ENCODE measurements at places on chromosomes 7 and 10.

GRCh38 chr10:96138102-96138501 lies 8.0 kb downstream of the ZNF518A start:
- no peak for DNase-seq

DNA sequence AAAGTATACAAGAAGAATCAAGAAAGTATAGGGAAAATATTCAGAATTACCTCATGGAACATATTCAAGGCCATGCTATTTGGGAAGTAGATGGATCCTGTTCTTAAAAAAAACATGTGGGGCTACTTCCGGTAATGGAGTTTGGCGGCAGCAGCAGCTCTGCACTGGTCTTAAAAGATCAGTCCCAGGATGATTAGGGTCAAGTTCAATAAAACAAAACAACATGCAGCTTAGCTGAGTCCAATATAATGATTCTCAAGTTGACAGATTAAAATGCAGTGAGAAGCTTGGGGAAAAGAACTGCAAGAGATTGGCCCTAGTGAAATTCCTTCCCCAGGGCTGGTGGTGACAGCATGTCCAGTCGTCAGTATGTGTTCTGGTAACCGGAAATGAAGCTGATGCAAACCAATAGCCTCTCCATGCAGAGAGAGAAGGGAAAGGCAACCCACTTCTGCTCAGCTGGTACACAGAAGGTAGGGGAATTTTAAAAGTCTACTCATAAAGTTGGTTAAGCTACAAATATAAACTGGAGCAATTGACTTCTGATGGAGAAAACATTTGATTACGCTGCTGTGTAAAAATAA lies 305.1 kb upstream of the IMMP2L start:
- no peak for DNase-seq

GRCh38 chr10:17387861-17388503 lies 66.4 kb downstream of the ST8SIA6 start:
- DNase-seq = peak; percentile 95

DNA sequence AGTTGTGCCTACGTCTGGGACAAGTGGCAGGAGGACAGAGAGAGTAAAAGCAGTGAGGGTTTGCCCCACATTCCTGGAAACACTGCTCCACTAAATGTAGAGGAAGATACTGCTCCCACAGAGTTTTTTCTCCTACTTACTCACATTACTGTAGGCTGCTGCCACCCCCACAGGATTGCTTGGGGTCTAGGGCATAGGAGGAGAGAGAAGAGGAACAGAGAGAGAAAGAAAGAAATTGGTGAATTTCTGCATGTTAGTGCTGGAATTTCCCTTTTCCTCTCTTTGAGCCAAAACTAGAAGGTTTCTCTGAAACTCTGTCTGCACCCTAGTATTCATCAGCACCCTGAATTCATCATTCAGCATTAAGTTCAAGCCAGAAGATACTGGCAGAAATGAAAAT lies 397.9 kb downstream of the INHBA start:
- no peak for DNase-seq

DNA sequence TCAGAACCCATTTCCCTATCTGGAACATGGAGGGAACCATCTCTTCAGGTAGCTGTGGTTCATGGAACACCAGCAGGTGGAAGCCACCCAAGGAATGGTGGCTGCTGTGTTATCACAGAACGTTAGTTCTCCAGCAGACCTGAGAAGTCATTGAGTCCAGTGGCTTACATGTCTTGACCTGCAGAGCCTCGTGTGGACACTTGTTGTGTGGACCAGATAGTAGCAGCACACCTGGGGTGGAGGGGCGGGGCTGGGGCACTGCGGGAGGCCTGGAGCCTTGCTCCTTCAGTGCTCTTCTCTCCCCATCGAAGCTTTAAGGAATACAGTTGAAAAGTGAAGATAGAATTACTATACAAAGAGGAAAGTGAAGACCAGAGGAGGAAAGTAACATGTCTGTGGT lies 42.4 kb downstream of the VWA2 start:
- no peak for DNase-seq
